Ovary (tissue), 10 donors: ENCODE measurements at places on chromosomes 7 and 10.

DNA sequence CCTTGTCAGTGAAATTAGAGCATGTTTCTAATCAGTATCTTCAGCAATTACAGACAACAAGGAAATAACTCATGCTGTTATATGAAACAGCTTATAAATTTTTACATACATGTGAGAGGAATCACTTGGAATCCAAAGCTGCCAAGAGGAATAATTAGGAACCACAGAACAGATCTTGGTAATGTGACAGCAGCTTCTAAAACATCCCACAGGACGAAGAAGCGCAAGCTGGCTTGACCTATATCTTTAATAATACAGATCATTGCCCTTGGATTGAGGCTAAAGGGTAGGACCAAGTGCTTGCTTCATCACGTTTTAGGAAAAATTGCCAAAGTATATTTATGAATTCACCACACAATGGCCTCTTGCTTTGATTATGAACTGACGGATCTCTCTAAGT, 869.8 kb downstream of the LRMDA start:
- no peak for DNase-seq

DNA sequence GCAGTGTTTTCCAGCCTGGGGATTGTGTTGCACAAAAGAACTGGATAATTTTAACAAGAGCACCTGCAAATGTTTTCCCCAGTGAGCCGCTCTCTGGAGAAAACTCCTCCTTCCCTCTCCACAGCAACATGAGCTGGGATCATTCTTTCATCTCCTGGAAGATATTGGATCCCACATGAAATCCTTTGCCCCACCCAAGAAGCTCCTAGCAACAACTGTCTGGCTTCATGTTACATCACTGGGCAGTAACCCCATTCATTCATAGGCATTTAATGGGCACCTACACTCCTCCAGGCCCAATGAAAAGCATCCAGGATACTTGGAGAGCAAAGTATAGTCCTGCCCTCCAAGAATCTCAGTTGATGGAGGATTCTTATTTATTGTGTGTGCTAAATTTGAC, 27.2 kb downstream of the LSM5 start:
- no peak for DNase-seq

- DNase-seq: no peak
Measured at GRCh38 chr10:82252081-82252480, 377.1 kb downstream of the NRG3 start.

DNA sequence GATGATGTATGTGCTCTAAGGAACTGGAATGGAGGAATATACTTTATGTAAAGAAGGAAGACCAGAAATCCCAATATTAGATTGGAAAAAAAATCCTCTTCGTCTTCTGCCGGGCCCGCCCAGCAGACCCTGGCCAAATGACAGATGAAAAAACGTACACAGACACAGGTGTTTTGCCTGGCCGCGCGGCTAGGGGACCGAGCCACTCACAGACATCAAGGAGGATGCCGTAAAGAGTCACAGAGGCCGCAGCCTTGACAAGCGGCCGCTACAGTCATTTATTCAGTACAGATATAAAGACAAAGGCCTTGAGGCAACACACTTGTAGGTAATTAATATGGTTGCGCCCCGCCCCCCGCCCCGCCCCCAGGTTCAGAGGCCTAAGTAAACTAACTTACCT, 594.1 kb downstream of the GRM8 start:
- DNase-seq: no peak

DNA sequence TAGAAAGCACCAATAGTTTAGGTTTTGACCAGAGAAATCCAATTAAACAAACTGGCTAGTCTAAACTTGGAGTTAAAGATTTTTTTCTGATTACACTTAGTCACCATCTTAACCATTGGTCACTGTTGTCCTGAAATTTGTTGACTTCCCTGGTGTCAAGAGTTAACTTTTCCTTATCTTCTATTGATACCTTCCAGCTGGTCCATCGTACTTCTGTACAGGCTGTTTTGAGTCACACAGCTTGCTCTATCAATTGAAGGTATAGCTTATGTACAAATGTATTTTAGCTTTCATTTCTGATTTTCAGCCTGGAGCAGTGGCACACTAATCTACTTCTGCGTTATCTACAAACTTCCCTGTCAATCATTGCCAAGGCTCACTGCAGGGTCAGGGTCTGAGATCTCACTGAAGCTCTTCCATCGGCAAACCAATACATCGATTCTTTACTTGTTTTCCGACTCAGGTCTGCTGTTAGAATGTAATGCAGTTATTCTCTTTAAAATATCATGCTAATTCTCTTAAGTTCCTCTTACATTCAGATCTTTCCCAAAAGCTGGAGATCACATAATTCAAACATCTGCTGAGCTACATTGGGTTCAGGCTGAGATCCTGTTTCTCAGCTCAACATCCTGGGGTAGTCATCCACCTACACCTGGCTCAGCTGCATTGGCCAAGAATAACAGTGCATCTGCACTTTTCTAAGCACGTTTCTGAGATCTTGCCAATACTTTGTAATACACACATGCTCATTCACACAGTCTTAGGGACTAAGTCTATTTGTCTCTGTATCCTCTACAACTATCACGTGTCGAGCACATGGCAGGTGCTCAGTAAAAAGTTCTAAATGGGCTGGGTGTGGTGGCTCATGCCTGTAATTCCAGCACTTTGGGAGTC, 11.3 kb downstream of the MRPS33 start:
- DNase-seq: no peak

- no peak for DNase-seq
Measured at GRCh38 chr7:142508251-142508650, 241.0 kb upstream of the PRSS1 start.
